ENCODE measurements at places on chromosomes 7 and 10.

GRCh38 chr7:24456526-24457218, 116.6 kb upstream of the PALS2 start:
- peak; percentile 13 for DNase-seq

DNA sequence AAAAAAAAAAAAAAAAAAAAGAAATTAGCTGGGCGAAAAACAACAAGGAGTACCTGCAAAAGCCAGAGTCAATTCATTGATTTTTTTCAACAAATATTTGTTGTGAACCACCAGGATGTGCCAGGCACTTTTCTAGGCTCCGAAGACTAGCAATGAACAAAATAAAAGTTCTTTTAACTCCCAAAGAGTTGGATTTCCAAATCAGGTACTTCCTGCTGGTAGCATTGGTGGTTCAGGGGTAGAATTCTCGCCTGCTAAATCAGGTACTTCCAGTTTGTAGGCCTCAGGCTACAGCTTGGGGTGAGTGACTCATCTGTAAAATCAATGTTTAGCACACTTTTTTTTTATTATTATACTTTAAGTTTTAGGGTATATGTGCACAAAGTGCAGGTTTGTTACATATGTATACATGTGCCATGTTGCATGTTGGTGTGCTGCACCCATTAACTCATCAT, 10.9 kb downstream of the PPA1 start:
- DNase-seq = no peak

DNA sequence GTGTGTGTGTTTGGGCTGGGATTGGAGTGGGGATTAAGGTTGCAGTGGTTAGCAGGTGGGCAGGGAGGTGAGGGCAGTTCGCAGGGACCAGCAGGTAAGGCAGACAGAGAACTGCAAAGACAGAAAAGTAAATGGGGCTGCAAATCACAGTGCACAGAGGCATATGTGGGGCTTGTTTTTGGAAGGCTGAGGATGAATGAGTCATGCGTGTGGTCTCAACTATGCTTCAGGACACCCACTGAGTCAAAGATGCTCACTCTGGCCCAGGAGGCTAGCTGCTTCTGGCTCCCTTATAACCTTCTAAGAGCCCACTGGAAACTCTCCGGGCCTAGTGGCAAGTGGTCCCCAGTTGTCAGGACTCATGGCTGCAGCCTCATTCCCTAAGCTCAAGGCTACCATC, 118.2 kb downstream of the ZNF248 start:
- DNase-seq = no peak

GRCh38 chr7:87498893-87499292, 23.4 kb upstream of the ABCB4 start:
- DNase-seq = no peak

DNA sequence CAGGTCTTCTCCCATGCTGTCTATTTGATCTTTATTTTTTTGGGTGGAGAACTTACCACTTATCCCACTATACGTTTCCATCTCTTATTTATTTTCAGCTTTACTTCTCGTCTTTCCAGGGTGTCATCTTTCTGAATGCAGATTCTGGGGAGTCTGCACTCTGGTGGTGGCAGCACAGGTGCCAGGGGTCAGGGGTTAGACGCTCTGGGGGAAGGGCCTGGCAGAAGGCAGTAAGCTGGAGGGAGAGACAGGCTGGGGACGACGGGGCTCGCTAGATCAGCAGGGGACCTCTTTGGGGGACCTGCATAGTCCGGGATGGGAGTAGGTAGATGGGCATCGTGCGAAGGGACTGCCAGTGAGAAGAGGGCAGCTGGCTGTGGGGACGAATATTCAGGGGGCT, 22.3 kb downstream of the CHST12 start:
- no peak for DNase-seq

GRCh38 chr10:24814568-24815313, 91.1 kb upstream of the ARHGAP21 start:
- DNase-seq = peak; percentile 32

- DNase-seq = no peak
Observed at GRCh38 chr10:593901-594457, 95.5 kb downstream of the DIP2C start.

- peak; percentile 2 for DNase-seq
Observed at GRCh38 chr7:13181216-13181615, 493.8 kb downstream of the ARL4A start.

DNA sequence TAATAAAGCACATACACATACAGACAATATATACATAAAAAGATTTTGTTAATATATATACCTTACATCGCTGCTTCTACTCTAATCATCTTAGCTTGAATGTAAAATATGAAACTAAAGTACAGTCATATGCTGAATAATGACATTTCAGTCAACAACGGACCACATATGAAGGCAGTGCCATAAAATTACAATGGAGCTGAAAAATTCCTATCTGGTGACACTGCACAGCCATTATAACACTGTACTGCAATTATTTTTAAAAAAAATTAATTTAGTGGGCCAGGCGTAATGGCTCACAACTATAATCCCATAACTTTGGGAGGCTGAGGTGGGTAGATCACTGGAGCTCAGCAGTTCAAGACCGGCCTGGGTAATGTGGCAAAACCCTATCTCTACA, 122.3 kb downstream of the JMJD1C start:
- no peak for DNase-seq

GRCh38 chr10:77424257-77424656, 213.4 kb downstream of the KCNMA1 start:
- no peak for DNase-seq

- DNase-seq = peak; percentile 20
Observed at GRCh38 chr7:126856691-126857291, 395.9 kb downstream of the GRM8 start.

DNA sequence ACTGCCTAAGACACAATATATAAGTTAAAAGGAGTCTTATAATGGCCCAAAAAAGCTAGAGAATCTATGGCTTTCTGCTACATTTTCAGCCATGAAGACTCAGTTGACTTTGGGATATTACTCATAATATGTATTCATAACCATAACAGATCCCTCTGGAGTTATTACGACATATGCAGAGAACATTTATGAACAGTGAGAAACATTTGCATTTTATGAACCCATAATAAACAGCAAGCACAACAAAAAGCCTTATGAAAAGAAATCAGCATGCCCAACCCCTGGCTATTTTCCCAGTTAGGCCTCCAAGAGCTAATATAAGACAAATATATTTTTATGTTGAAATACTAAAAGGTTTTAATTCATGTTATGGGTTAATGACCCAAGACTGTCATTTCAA, 52.4 kb downstream of the ARMH3 start:
- DNase-seq = no peak

GRCh38 chr10:9038146-9038714, 983.7 kb downstream of the GATA3 start:
- no peak for DNase-seq

DNA sequence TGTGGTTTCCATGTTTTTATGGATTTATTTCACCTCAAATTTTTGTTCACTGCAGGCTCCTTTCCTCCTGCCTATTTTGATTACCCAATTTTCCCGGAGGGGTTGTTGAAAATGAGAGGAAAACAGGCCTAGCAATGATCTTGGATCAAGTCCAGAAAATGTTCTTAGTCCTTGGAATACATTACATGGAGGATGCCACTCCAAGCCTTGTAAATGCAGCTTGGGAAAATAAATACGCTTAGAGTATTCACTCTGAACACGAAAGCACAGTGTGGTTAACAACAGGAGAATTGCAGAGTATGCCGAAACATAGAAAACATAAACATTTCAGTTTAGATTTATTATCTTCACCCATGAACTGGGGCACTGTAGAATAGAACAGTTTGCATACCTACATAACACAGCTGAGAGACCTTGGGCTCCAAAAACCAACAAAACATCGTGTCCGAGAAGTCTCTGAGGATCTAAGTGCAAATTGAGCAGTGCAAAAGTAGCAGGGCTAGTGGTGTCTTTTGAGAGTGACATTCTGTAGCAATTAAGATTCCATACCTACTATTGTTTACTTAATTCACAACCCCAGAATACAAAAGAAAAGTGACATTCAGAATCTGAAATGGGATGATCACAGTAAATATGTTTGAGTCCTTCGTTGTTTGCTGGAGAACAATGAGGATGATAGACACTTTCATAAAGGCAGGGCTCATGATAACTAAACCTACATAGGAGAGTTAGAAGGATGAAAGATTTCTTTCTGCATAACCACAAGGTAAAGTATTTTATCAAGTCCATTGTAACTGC, 7.6 kb upstream of the CD36 start:
- no peak for DNase-seq

- DNase-seq = no peak
Observed at GRCh38 chr7:2480070-2480408, 3.8 kb upstream of the GRIFIN start.

DNA sequence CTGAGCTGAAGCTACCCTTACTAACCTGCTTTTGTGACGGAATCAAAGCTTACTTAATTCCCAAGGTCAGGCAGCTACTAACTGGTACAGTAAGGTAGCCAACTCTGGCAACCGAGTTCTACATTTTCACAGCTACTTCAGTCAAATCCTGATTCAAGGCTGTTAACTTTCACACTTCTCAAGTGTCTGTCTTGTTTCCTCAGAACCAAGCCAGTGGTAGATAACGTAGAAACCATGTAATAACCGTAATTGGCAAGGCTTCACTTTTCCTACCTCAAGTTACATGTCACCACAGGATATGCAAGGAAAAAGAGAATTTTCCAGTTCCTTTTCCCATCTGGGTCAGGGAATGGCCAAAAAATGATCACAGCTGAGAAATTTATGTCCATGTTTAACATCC, 746.7 kb downstream of the NRG3 start:
- DNase-seq = no peak

GRCh38 chr10:101162677-101163076, 31.6 kb downstream of the TLX1 start:
- no peak for DNase-seq

DNA sequence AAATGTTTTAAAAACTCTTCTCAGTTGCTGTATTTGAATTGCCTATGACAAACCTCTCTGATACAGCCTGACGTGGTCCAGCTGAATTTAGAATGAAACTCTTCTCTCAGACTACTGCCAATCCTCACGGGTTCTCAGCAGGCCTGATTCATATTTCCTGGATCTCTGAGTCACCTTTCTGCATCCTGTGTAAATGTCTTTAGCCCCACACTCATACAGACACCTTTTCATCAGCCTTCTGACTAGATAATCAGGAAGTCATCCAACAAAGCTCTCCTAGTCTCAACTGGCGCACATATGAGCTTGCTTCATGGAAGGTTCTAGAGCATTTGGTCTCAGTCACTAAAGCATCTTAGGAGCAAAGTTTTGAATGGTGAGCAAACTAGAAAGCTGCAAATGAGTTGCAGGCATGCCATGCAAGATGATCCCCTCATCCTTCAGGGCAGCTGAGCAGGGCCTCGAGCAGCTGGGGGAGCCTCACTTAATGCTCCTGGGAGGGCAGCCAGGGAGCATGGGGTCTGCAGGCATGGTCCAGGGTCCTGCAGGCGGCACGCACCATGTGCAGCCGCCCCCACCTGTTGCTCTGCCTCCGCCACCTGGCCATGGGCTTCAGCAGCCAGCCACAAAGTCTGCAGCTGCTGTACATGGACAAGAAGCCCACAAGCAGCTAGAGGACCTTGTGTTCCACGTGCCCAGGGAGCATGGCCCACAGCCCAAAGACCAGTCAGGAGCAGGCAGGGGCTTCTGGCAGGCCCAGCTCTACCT, 182.8 kb downstream of the ARHGAP12 start:
- DNase-seq = peak; percentile 41
